Cardiac ventricle fibroblast (primary cell): ENCODE measurements at places on chromosomes 12 and 14. TPM values are rescaled to one million over a fixed set of nuclear protein-coding genes. Genes with fewer than 3 reads are reported as not detected.

DRAM1 gene
- 10.5 and 12.5 TPM in 2 replicates for total RNA-seq

MIPOL1 gene
- 3.7 and 5.0 TPM in 2 replicates for total RNA-seq

KRT72 gene
- not detected in 2 replicates for total RNA-seq

ZNF641 gene
- total RNA-seq = 2.9 and 3.1 TPM in 2 replicates

CFAP251 gene
- 0.62 and 3.4 TPM in 2 replicates for total RNA-seq

LGR5 gene
- 0.24 and 0.50 TPM in 2 replicates for total RNA-seq

OR4Q3 gene
- total RNA-seq = not detected in 2 replicates

SNRPF gene
- 6.2 and 7.3 TPM in 2 replicates for total RNA-seq

ALDH1L2 gene
- 53.7 and 54.4 TPM in 2 replicates for total RNA-seq

SCFD1 gene
- total RNA-seq = 40.5 and 57.7 TPM in 2 replicates

LRFN5 gene
- total RNA-seq = 3.1 and 19.6 TPM in 2 replicates

CCDC177 gene
- 0.20 TPM in 1 of 2 replicates, not detected in the other for total RNA-seq

GLIPR1L1 gene
- total RNA-seq = not detected in 2 replicates

INSM2 gene
- not detected in 2 replicates for total RNA-seq

C12orf54 gene
- total RNA-seq = not detected in 2 replicates

EML5 gene
- total RNA-seq = not detected in 2 replicates

KCNC2 gene
- total RNA-seq = not detected in 2 replicates

RNASE7 gene
- not detected in 2 replicates for total RNA-seq

POU6F1 gene
- 3.3 and 6.1 TPM in 2 replicates for total RNA-seq

KLHL28 gene
- total RNA-seq = 7.4 TPM in 2 replicates

LHX5 gene
- not detected in 2 replicates for total RNA-seq

CIROP gene
- total RNA-seq = 0.69 and 0.83 TPM in 2 replicates

ZDHHC22 gene
- total RNA-seq = not detected in 2 replicates

SART3 gene
- total RNA-seq = 30.0 and 46.5 TPM in 2 replicates

UBE3B gene
- 25.8 and 45.4 TPM in 2 replicates for total RNA-seq

CLEC4D gene
- not detected in 2 replicates for total RNA-seq

LRTM2 gene
- not detected in 2 replicates for total RNA-seq

PLEKHG7 gene
- 0.06 TPM in 1 of 2 replicates, not detected in the other for total RNA-seq

OVCH1 gene
- 0.06 and 0.20 TPM in 2 replicates for total RNA-seq

COCH gene
- 0.20 TPM in 1 of 2 replicates, not detected in the other for total RNA-seq

HPD gene
- total RNA-seq = 15.6 and 20.1 TPM in 2 replicates

TMEM253 gene
- not detected in 2 replicates for total RNA-seq

PTPRQ gene
- 0.06 and 0.10 TPM in 2 replicates for total RNA-seq

BIN2 gene
- total RNA-seq = not detected in 2 replicates

ORAI1 gene
- total RNA-seq = 5.2 and 5.3 TPM in 2 replicates

C14orf39 gene
- total RNA-seq = not detected in 2 replicates

DENND5B gene
- total RNA-seq = 6.4 and 7.6 TPM in 2 replicates

HCAR2 gene
- total RNA-seq = not detected in 2 replicates

B4GALNT3 gene
- total RNA-seq = not detected in 2 replicates

AQP2 gene
- 0.31 TPM in 1 of 2 replicates, not detected in the other for total RNA-seq

GLS2 gene
- total RNA-seq = not detected in 2 replicates

OR6S1 gene
- not detected in 2 replicates for total RNA-seq

PEBP1 gene
- 196 and 228 TPM in 2 replicates for total RNA-seq

FAR2 gene
- 5.6 and 7.3 TPM in 2 replicates for total RNA-seq

DPPA3 gene
- total RNA-seq = not detected in 2 replicates

KRT83 gene
- total RNA-seq = not detected in 2 replicates

ART4 gene
- total RNA-seq = 12.4 and 15.6 TPM in 2 replicates

ENDOU gene
- not detected in 2 replicates for total RNA-seq

NELL2 gene
- 0.49 TPM in 1 of 2 replicates, not detected in the other for total RNA-seq
